ENCODE measurements at places on chromosomes 6 and 20. TPM values are rescaled to one million over a fixed set of nuclear protein-coding genes. Genes with fewer than 3 reads are reported as not detected.
A peak's percentile ranks its signal among the peaks of the same experiment; 100 is the strongest.

- no peaks in the 10 kb centered on the region for H3K4me1 ChIP-seq
- peak; percentile 74 for DNase-seq
- no peak overlapping the region for H3K27ac ChIP-seq
- no peaks in the 10 kb centered on the region for H3K36me3 ChIP-seq
- no peak overlapping the region for H3K4me3 ChIP-seq
Observed at GRCh38 chr6:75024828-75025227, 181.0 kb downstream of the COL12A1 start.

Gene GLP1R
- 1.3 TPM for total RNA-seq

- H3K4me3 ChIP-seq, result no peak overlapping the region
- peaks cover 14% of the 10 kb centered on the region for H3K4me1 ChIP-seq
- no peaks in the 10 kb centered on the region for H3K27me3 ChIP-seq
- DNase-seq, result peak; percentile 22
- no peak overlapping the region for H3K27ac ChIP-seq
Observed at GRCh38 chr6:163398815-163399214, 15.7 kb upstream of the QKI start.

- H3K4me1 ChIP-seq, result no peaks in the 10 kb centered on the region
- no peak overlapping the region for H3K4me3 ChIP-seq
- no peaks in the 10 kb centered on the region for H3K27me3 ChIP-seq
- DNase-seq, result no peak
Observed at GRCh38 chr20:34949120-34949519, 6.5 kb downstream of the GSS start.

GRCh38 chr20:15705975-15706374 is 867.3 kb downstream of the KIF16B start:
- DNase-seq, result no peak
- H3K36me3 ChIP-seq, result no peaks in the 10 kb centered on the region
- no peak overlapping the region for H3K27ac ChIP-seq
- H3K4me1 ChIP-seq, result no peaks in the 10 kb centered on the region

Gene FKBP5
- total RNA-seq, result 25.9 TPM

Gene SMOC2
- 3.9 TPM for total RNA-seq

Gene PI16
- 1.7 TPM for total RNA-seq

GRCh38 chr6:5723841-5724691 is 282.7 kb downstream of the NRN1 start:
- H3K27me3 ChIP-seq, result no peaks in the 10 kb centered on the region
- no peak overlapping the region for H3K4me3 ChIP-seq
- no peak overlapping the region for H3K27ac ChIP-seq
- peak; percentile 28 for DNase-seq
- H3K4me1 ChIP-seq, result no peaks in the 10 kb centered on the region
- H3K36me3 ChIP-seq, result no peaks in the 10 kb centered on the region

GRCh38 chr20:3661060-3661813 is 2.0 kb downstream of the GFRA4 start:
- H3K4me1 ChIP-seq, result peaks cover under 1% of the 10 kb centered on the region
- DNase-seq, result no peak
- no peak overlapping the region for H3K4me3 ChIP-seq
- H3K36me3 ChIP-seq, result no peaks in the 10 kb centered on the region
- no peak overlapping the region for H3K27ac ChIP-seq

DNA sequence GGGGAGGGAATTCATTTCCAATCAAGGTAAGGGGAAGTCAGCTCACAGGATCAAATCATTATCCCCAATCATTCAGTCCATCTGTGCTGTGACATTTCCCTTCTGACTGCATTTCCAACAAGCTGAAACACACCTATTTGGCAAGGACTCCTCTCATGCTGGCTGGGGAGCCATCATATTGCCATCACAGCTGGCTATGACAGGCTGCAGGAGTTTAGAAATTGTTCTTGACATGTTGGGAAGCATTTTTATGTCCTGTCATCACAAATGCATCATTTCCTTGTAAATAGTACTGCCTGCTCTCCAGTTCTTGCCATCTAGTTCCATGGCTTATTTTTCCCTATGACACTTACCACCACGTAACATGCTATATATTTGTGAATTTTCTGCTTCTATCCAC is 113.9 kb upstream of the TMEM170B start:
- H3K4me3 ChIP-seq, result no peak overlapping the region
- no peaks in the 10 kb centered on the region for H3K27me3 ChIP-seq
- no peaks in the 10 kb centered on the region for H3K36me3 ChIP-seq
- H3K4me1 ChIP-seq, result peaks cover 14% of the 10 kb centered on the region
- peak overlapping the region; percentile 15 for H3K27ac ChIP-seq

- no peak overlapping the region for H3K4me3 ChIP-seq
- no peaks in the 10 kb centered on the region for H3K27me3 ChIP-seq
- no peak for DNase-seq
- no peaks in the 10 kb centered on the region for H3K4me1 ChIP-seq
- H3K27ac ChIP-seq, result no peak overlapping the region
- no peaks in the 10 kb centered on the region for H3K36me3 ChIP-seq
Observed at GRCh38 chr6:70685494-70686180, 18.0 kb downstream of the SMAP1 start.

GRCh38 chr20:20955892-20956291 is 150.3 kb downstream of the LINC00237 start:
- DNase-seq, result no peak
- H3K27me3 ChIP-seq, result peaks cover 6% of the 10 kb centered on the region
- no peaks in the 10 kb centered on the region for H3K36me3 ChIP-seq
- no peaks in the 10 kb centered on the region for H3K4me1 ChIP-seq
- H3K4me3 ChIP-seq, result no peak overlapping the region

Gene BTBD9
- 73.9 TPM for total RNA-seq

GRCh38 chr20:36331209-36331608 is 25.1 kb downstream of the DLGAP4 start:
- H3K27me3 ChIP-seq, result peaks cover 15% of the 10 kb centered on the region
- no peak for DNase-seq
- no peak overlapping the region for H3K27ac ChIP-seq
- H3K36me3 ChIP-seq, result no peaks in the 10 kb centered on the region

DNA sequence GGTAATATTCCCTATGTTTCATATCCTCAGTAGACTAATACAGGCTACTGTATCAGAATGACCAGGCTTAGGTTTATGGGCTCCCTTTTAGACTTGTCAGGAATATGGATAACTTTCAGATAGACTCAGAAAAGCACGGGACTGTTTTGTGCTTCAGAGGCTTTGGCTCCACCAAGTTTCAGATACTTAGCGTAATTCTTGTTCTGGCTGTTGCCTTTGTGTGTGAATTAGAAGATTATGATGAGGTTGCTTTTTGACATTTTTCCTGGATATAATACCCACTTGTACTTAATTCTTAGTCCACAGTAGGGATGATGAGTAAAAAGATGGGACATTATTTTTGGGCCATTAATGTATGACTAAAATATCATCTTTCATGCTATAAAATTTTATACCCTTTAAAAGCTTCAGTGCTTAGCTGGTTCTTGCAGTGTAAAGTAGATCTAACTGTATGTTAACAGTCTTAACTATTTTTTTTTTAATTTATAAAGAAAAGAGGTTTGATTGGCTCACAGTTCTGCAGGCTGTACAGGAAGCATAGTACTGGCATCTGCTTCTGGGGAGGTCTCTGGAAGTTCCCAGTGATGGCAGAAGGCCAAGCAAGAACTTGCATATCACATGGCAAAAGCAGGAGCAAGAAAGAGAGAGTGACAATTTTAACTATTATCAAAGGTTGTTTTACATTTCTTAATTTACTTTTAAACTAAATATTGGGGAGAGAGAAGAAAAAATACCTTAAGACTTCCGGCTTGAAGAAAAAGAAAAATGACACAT is 120.7 kb downstream of the ZFAND3 start:
- H3K36me3 ChIP-seq, result no peaks in the 10 kb centered on the region
- DNase-seq, result peak; percentile 71
- H3K27me3 ChIP-seq, result no peaks in the 10 kb centered on the region
- no peak overlapping the region for H3K27ac ChIP-seq

- no peak overlapping the region for H3K4me3 ChIP-seq
- no peak for DNase-seq
- H3K27ac ChIP-seq, result no peak overlapping the region
- peaks cover 31% of the 10 kb centered on the region for H3K27me3 ChIP-seq
- no peaks in the 10 kb centered on the region for H3K4me1 ChIP-seq
- no peaks in the 10 kb centered on the region for H3K36me3 ChIP-seq
Observed at GRCh38 chr6:170038251-170038650, 252.6 kb downstream of the DLL1 start.

DNA sequence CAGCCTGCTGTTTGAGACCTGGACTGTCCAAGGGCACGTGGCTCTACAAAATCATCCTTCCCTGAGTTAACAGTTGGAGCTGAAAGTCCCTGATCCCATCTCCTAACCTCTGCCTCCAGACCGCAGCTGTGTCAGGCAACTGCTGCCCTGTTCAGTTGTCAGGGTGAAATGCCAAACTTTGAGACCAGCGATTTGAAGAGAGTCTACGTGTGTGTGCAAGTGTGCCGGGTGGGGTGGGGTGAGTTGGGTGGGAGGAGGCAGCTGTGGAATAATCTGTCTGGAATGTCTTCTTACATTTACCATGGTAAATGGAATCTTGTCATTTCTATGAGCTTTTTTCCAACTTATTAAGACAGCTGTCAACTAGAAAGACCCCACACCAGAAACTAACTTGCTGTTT is 81.0 kb upstream of the FAM8A1 start:
- no peak overlapping the region for H3K27ac ChIP-seq
- no peak for DNase-seq
- H3K4me1 ChIP-seq, result no peaks in the 10 kb centered on the region
- H3K4me3 ChIP-seq, result no peak overlapping the region
- H3K27me3 ChIP-seq, result no peaks in the 10 kb centered on the region

DNA sequence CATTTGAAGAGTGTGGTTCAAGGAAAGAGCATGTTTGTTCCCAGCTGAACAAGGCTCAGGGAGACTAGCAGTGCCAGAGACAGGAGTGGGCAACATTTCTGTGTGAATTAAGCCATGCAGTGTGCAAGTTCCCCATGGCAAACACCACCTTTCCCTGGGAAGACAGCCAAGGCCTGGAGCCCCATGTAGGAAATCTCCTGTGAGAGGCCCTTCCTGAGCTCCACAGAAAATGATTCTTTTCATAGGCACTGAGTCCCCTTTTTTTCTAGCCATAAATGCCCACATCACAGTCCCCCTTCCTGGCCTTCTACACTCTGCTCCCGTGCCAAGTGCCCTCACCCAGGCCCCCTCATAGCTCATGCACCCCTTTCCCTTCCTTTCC is 11.8 kb upstream of the TRAM2 start:
- peaks cover 6% of the 10 kb centered on the region for H3K4me1 ChIP-seq
- H3K27me3 ChIP-seq, result no peaks in the 10 kb centered on the region
- no peak for DNase-seq
- no peak overlapping the region for H3K4me3 ChIP-seq
- H3K36me3 ChIP-seq, result no peaks in the 10 kb centered on the region

DNA sequence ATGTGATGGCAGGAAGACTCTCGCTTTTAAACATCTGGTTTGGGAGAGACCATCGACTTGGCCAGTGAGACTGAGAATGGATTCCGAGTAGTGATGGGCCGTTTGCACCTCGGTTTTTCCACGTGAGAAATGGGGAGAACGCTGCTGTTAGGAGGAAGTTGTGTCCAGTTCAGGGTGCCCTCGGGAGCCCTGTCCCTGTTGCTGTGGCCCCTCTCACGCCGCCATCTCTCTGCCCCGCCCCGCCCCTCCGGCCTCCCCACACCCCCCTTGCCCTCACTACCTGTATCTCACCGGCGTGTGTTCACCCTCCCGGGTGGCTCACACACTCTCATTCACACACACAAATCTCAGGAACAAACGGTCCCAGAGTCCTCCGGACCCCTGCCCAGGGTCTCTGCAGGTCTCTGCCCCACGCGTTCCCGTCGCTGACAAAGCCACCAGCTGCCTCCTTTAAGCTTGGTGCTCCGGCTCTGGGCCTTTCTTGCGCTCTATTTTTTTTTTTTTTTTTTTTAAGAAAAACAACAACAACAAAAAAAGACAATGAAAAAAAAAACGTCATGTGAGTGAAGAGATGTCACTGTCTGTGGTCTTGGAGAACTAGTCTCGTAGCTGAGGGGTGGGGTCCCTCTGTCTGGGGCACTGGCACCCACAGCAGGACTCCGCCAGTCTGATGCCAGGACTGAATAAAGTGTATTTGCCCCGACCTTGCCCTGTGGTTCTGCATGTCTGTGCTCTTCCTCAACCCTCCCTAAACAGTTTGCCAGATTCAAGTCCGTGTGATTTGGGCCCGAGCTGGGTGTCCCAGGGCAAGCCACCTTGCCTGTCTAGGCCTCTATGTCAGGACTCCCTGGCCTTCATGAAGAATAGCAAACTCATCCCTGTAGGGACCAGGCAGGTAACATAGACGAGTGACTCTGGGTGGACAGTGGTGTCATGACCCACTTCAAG is 2.9 kb downstream of the SOX12 start:
- no peak overlapping the region for H3K4me3 ChIP-seq
- H3K27ac ChIP-seq, result no peak overlapping the region
- no peaks in the 10 kb centered on the region for H3K27me3 ChIP-seq

- peak within 1 kb of the TSS; percentile 96 for H3K4me3 ChIP-seq
- DNase-seq, result peak; percentile 99
Observed at GRCh38 chr6:116253505-116254296, at the start of gene TSPYL4. Gene TSPYL4 (minus strand): TSS chr6:116254075. CDS start chr6:116254008, 67 bp downstream.

Gene ELOVL2
- total RNA-seq, result 0.31 TPM

DNA sequence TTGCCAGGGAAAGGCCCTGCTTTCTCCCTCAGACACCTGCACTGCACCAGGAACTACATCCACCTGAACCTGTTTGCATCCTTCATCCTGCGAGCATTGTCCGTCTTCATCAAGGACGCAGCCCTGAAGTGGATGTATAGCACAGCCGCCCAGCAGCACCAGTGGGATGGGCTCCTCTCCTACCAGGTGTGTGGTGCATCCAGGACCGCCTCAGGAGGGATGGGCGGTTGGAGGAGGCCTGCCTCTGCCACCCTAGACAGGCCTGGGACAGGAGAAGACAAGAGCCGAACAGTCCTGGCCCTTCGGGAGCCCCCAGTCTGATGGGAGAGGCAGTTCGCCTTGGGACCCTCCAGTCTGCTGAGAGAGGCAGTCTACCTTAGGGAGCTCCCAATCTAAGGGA is 24.2 kb downstream of the GLP1R start:
- H3K27me3 ChIP-seq, result no peaks in the 10 kb centered on the region
- H3K27ac ChIP-seq, result no peak overlapping the region
- H3K4me3 ChIP-seq, result no peak overlapping the region
- H3K36me3 ChIP-seq, result no peaks in the 10 kb centered on the region
- DNase-seq, result no peak

DNA sequence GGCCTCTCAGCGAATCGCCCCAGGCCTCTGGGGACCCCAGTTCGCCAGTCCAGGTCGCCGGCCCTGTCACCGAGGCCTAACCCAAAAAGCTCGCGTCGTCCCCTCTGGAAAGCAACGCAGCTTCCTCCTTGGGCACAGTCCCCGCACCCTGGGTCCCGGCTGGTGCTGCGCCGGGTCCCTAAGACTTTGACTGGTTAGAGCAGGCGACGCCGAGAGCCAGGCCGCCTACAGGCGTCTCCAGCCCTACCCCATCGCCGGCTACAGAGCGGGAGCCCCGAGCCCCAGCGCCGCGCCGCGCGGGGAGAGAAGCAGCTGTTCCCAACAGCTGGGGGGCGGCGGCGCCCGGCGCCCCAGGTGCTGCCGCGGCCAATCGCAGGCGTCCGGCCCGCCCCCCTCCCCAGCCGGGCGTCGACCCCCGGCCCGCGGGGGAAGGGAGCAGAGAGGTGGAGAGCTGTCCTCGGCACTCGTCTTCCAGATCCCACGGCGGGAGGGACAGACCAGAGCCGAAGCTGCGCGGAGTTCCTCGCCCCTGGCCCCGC is 540 bp upstream of the RBM24 start:
- no peaks in the 10 kb centered on the region for H3K27me3 ChIP-seq
- peak; percentile 56 for DNase-seq
- H3K4me1 ChIP-seq, result peaks cover 7% of the 10 kb centered on the region
- H3K4me3 ChIP-seq, result peak overlapping the region; percentile 3
- peaks cover 4% of the 10 kb centered on the region for H3K36me3 ChIP-seq

Data from lung (tissue), 17 donors.